Caki2 (cell line): ENCODE measurements at places on chromosomes 2 and 18.

DNA sequence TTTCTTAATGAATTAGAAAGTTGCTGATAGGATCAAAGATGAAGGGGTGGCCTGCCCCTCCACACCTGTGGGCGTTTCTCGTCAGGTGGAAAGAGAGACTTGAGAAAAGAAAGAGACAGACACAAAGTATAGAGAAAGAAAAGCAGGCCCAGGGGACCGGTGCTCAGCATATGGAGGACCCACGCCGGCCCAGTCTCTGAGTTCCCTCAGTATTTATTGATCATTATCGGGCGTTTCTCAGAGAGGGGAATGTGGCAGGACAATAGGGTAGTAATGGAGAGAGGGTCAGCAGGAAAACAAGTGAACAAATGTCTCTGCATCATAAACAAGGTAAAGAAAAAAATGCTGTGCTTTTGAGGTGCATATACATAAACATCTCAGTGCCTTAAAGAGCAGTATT lies 144.3 kb downstream of the CCDC102B start:
- no peak for DNase-seq

DNA sequence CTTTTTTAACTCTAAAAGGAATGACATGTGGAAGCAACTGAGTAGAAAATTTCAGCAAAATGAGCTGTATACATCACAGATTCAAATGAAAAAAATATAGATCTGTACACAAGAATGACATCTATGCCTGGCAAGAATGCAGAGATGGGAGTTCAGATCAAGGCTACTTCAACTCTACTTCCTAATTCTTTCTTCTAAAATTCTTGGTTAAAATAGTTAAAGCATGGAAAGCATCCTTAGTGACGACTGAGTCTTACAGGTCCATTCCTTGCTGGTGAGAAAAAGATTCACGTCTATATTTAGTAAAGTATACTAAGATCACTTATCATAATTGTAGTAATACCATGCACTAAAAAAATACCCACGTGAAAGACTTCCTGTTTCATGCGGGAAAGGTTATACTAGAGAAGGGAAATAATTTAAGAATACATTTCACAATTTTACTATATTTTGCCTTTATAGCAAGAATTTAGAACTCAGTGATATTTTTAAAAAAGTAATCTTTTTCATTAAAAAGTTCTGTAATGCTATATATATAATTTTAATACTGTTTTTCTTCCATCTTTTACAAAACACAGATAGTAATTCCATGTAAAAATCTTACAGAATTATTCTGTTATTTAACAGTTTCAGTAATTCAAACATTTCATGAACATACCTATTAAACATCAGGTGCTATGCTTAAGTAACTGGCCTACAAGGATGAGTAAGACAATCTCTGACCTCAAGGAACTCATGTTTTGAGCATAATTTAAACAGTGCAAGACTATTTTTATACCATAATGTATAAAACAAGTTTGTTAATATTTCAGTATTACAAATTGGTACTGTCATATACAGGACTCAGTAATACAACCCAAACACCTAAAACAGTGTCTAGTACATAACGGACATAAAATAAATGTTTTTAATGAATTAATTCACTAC lies 159.6 kb downstream of the BAZ2B start:
- DNase-seq: no peak

- no peak for DNase-seq
These were observed 331.9 kb downstream of the CDH19 start for GRCh38 chr18:66271962-66272361.

DNA sequence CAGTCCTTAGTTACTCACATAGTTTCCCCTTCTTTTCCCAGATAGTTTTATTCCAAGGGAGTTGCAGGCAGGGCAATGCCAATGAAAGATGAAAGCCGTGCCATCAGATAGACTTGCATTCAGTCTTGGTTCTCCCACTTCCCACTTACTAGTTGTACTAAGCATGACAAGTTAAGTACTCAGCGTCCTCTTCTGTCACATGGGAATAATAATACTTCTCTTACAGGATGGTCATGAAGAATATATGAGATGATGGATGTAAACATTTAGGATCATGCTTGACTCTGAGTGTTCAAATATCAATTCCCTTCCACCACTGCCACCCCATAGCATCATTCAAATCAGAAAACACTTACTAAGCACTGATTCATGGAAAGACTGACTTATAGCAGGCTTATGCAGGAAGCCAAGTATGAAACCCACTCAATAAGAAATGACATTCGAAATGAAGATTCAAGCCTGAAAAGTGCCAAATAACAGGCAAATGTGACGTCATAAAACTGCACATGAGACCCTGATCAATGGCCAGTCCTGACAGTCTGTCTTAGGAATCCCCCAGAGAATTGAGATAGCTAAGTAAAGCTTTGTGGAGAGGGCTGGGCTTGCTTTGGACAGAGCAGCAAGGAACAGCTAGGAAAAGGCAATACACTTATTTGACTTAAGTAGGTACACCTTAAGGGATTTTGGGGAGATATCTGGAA lies 11.1 kb upstream of the EVA1A start:
- DNase-seq: no peak

GRCh38 chr2:129936334-129936934 lies 43.0 kb upstream of the RAB6C start:
- DNase-seq: no peak

- peak; percentile 28 for DNase-seq
These were observed 59.9 kb downstream of the PTPRM start for GRCh38 chr18:7626922-7627440.

DNA sequence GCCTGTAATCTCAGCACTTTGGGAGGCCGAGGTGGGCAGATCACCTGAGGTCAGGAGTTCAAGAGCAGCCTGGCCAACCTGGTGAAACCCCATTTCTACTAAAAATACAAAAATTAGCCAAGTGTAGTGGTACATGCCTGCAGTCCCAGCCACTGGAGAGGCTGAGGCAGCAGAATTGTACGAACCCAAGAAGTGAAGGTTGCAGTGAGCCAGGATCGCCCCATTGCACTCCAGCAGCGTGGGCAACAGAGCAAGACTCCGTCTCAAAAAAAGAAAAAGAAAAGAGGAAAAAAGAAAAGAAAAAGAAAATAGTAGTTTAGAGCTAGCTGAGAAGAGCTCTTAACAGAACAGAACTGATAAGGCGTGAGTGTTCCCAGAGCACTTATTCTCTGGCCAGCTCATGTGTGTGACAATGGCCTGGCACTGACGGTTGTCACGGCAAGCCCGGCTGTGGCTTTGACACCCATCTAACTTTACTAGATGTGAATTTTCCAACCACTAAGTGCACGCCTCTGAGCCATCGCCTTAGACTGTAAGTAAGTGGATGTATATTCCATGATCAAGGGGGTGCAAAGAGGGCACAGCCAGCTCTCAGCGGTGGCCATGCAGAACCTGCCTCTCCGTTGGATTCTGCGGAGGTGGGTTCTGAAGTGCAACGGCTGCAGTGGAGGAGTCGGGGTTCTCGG lies 80.0 kb downstream of the ZNF516 start:
- DNase-seq: no peak

- DNase-seq: peak; percentile 44
These were observed 41.0 kb downstream of the SPP2 start for GRCh38 chr2:234091432-234091879.

DNA sequence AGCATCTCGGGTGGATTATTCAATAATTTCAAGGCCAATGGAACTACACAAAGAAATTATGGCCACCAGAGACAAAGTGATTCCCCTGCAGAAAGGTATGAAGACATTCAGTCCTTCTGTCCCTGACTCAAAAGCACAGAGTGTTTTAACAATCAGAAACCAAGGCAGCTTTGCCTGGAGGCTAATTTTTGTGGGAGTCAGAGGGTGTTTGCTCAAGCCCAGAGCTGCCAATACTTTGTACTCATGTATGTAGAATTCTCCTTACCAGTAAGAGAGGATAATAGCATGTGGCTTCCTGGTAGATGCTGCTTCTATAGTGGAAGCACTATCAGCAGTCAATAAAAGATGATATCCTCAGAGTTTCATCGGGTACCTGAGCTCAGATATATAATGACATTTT lies 178.4 kb downstream of the KCNE4 start:
- DNase-seq: no peak

GRCh38 chr2:44137872-44138551 lies 30.7 kb upstream of the PPM1B start:
- no peak for DNase-seq

DNA sequence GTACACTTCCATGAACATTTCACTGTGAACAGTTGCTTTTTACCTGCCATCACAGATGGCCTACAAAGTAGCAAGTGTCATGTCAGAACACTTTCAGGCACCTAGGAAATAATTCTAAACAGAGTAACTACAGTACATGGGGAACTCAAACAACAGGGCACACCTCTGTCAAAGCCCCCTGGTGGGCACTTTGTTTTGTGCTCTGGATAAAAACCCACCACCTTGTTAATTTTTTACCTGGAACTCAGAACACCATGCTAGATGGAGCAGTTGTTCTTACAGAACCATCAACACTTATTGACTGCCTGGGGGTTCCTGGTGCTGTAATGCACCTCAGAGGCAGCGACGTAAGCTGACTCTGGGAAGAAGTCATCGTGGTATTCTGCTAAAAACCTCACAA lies 2.3 kb downstream of the MSL3B start:
- no peak for DNase-seq

GRCh38 chr18:9914334-9914583 lies 443 bp downstream of the VAPA start:
- no peak for DNase-seq

- peak; percentile 92 for DNase-seq
These were observed 73.0 kb upstream of the YWHAQ start for GRCh38 chr2:9703701-9704221.

- DNase-seq: no peak
These were observed 21.9 kb downstream of the GALNT3 start for GRCh38 chr2:165772183-165772582.

DNA sequence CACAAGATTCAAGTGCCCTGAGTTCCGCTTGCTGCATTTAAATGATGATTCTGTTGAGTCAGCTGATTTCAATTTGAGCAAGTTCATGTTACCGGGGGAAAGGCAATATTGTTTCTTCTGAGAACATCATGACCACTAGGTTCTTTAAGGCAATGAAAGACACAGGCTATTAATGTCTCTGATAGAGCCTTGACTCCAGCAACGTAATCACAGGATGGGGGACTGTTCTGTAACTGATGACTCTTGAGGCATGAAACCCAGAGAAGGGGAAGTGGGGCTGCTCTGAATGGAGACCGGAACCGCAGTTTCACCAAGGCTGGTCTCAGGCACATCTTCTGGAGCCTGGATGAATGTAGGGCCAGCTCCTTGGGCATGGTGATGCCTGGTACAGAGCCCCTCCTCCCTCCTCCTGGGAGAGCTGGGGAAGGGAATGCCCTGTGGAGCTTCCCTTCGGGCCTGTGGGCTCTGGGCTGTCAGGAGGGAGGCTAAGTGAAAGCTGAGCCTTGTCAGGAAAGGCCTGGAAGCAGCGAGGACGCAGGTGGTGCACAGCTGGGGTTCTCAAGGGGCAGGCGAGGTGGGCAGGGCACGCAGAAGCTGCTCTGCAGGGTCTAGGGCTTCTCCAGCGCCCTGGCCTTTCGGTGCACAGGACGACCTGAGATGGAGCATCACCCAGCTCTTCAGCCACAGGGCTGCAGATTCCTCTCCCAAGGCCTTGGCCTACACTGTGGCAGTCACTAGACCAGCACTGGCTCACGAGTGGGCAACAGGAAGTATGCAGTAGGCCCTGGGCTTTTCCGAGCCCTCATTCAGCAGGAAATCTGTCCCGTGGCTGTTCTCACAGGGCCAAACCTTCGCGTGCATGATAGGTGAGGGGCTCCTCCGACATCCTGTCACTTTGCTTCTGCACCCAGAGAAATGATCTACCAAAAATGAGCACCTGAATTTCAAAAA lies 36.6 kb upstream of the PRLH start:
- DNase-seq: no peak

DNA sequence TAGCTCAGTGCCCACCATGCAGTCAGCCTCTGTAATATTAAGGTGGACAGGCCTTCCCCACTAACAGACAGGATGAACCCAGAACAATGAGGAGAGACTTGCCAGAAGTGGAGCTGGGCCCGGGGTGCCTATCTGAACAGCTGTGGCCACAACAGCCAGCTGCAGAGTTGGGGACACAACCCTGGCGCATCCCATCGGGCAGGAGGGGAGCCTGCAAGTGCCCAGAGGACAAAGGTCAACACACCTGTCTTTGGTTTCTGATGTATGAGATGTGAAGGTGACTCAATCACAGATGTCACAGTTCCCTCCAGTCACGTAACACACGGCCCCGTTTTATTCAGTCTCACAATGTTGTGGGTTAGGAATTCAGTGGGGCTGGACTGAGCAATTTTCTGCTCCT lies 48.2 kb upstream of the TAF1B start:
- DNase-seq: no peak

DNA sequence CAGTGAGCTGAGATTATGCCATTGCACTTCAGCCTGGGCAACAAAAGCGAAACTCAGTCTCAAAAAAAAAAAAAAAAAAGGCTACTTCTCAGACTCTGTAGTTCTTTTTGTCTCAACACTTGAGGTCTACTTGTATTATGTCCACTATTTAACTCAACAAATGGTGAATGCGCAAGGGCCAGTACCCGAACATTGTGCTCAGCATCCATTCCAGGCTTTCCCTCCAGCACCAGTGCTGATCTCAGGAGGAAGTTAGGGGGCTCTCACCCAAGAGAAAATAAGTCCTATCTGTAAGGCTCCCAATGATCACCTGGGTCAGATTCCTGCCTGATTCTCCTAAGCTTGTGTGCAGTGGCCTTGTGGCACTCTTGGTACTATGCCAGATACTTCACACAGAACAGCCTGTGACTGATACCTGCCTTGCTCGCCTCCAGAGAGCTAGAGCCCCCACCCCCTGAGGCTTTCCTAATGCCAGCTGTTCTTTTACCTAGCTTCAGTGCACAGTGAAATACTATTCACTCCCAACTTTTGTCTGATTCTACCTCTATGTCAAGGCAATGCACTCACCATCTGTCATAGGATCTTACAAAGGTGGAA lies 74.9 kb downstream of the INO80D start:
- DNase-seq: no peak

DNA sequence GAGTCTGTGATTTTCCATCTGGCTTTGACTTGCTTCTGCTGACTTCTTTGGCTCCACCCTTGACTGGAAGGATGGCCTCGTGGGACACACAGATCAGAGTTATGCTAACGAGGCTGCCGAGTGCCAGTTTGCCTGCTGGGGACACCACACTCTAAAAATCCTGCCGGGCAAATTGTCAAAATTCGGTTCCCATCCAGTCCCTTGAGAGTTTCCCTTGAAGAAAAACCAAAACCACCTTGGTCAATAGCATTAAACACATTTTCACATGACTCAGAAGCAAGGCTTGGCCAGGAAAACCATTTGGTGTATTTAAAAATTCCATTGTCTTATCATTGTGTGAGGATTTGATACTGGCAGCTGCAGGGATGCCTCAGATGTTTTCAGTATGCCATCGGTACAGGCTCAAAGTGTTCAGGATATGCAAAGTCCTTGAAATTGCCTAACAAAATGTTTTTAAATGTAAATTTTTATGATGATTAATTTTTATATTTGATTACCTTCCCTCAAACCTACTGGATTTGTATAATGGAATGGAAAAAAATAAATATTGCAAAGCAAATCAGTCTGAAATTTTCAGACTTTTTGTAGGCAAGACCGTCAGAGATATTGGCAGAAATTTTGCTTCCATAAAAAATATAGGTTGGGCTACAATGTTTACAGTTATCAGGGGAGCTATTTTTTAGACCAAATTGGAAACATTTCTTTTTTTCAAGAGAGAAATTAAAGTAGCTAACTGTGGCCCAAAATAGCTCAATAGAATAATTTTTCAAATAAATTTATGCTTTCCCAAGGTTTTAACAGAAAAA lies 41.6 kb downstream of the KCNE4 start:
- DNase-seq: no peak

GRCh38 chr2:113390124-113390849 lies 47.2 kb upstream of the ZNG1B start:
- peak; percentile 85 for DNase-seq
